Hindlimb muscle (tissue), 1 donor: ENCODE measurements at places on chromosomes 1 and 21. TPM values are rescaled to one million over a fixed set of nuclear protein-coding genes. Genes with fewer than 3 reads are reported as not detected.

Gene PTGER3
- polyA plus RNA-seq, result 1.2 TPM

Gene SDC3
- 36.0 TPM for polyA plus RNA-seq

Gene DISP1
- polyA plus RNA-seq, result 9.7 TPM

Gene PCSK9
- polyA plus RNA-seq, result 9.1 TPM

Gene KPRP
- polyA plus RNA-seq, result not detected

Gene KANK4
- polyA plus RNA-seq, result 9.1 TPM

Gene ARHGAP30
- polyA plus RNA-seq, result 4.7 TPM

DNA sequence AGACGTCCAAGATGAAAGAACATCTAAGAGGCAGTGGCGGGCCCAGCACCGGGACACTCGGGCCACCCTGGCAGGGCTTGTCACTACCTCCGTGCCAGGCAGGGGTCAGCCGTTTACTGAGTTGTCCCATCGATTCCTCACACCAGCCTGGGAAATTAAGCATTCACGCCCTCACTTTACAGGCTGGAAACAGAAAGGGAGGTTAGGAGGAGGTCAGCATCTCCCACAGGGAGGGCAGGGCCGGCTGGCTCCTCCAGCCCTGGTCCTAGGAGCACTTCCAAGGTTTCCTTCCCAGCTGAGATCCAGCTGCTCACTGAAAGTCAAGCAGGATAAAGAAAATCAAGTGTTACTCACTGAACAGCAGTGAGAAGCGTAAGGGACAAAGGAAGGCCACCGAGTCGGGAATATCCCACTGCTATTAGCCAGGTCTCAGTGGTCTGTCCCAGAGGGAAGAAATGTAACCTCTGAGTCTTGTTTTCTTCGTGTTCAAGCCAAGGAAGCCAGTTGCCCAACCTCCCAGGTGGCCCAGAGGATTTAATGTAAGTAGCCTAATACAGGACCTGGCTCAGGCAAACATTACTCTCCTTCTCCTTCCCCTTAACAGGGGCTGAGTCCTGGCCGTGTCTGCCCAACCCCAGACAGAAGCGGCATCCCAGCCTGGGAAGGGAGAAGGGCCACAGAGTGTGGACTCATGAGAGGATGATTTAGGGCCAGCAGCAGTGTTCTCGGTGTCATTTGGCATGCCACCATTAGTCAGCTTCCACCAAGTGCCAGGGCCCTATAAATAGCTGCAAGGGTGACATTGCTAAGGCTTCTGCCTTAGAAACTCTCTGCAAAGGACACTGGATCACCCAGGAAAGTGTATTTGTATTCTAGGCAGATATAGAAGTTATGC, 203.1 kb upstream of the GALNT2 start:
- no peak for DNase-seq

GRCh38 chr1:91774520-91775203, 111.3 kb downstream of the TGFBR3 start:
- DNase-seq, result no peak

- no peak for DNase-seq
These were observed 3.7 kb downstream of the DMRTB1 start for GRCh38 chr1:53462769-53463501.

DNA sequence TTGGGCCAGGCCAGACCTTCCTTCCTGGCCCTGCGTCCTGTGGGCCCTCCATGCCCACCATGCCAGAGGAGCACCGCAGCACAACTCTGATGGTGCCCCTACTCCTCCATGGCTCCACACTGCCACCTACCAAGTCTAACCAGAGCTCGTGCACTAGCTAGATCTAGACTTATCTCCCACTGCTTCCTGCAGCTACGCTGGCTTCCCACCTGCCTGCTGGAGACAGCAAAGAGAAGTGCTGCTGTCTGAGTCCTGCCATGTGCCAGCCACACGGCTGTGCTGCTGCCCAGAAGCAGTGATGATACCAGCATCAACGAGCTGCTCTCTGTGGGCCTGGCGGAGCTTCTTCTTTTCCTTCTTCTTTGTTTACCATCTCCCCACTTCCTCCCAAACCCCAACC, 4.5 kb downstream of the GUCA2B start:
- DNase-seq, result no peak

DNA sequence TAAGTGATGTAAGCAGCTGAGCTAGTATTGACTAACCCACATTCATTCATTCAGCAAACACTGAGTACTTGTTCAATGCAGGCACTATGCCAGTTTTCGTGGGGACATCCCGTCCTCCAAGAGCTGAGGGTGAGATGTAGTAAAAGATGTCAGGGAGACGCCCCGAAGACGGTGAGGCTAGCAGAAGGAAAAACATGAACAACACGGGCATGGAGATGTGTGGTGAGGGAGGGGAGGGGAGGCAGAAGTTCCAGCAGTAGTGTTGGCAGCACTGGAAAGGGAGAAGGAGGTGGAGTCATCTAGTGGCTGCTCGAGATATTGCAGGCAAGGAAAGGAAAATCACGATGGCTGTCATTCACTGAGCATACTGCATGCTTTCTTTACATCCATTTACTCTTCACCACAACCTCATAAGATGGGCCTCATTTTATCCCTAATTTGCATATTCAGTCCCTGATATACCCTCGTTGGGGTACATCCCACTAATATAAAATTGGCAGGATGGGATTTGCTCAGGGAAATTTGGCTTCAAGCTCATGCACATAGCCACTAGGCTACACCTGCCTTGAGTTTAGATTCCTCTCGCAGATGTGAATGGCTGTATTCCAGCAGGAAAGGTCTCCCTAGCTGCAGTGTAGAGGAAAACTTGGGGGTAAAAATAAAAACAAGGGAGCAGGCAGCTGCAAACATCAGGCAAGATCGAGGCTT, 14.5 kb downstream of the PDZK1IP1 start:
- DNase-seq, result peak; percentile 37

- no peak for DNase-seq
These were observed 6.4 kb downstream of the GFI1 start for GRCh38 chr1:92480200-92480812.

GRCh38 chr1:241447031-241447644, 72.4 kb downstream of the FH start:
- no peak for DNase-seq

- no peak for DNase-seq
These were observed 10.7 kb downstream of the PCAT6 start for GRCh38 chr1:202821467-202821866.

DNA sequence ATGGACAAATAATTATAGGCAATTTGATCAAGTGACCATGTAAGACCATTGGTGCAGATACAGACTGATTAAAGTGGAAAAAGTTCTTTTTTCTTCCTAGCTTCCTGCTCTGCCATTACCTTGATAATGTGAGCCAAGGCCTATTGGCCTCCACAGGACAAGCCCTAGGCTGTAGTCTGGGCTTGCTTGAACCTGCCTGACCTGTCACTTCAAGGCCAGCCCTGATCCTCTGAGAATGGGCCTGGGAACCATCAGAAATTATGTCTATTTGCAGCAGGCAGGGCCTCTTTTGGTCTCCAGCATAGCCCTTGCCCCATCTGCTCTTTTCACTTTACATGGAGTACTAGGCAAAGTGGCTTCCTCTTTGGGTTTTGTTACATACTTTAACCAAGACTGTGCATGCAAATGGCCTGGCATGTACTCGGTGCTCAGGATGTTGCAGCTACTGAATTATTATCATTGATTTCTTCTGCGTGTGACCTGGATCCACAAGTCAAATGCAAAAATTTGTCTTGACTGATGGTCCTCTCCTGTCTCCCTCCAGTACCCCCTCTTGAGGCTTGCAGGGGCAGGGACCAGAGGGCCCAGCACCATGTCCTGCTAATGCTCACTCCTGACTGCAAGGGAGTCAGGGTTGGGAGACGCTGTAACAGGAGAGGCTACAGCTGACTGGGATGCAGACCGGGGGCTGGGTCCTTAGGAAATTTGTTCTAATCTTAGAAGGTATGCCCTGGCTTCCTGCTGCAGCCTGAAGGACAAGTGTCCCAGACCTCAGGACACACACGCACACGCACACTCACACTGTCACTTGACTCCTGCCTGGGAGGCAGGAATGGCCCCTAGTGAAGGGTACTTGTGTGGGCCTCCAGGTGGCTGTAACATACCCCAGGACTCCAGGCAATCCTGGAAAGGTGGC, 39.4 kb downstream of the RCSD1 start:
- DNase-seq, result no peak

- DNase-seq, result no peak
These were observed 109.2 kb downstream of the CASZ1 start for GRCh38 chr1:10687251-10687651.

DNA sequence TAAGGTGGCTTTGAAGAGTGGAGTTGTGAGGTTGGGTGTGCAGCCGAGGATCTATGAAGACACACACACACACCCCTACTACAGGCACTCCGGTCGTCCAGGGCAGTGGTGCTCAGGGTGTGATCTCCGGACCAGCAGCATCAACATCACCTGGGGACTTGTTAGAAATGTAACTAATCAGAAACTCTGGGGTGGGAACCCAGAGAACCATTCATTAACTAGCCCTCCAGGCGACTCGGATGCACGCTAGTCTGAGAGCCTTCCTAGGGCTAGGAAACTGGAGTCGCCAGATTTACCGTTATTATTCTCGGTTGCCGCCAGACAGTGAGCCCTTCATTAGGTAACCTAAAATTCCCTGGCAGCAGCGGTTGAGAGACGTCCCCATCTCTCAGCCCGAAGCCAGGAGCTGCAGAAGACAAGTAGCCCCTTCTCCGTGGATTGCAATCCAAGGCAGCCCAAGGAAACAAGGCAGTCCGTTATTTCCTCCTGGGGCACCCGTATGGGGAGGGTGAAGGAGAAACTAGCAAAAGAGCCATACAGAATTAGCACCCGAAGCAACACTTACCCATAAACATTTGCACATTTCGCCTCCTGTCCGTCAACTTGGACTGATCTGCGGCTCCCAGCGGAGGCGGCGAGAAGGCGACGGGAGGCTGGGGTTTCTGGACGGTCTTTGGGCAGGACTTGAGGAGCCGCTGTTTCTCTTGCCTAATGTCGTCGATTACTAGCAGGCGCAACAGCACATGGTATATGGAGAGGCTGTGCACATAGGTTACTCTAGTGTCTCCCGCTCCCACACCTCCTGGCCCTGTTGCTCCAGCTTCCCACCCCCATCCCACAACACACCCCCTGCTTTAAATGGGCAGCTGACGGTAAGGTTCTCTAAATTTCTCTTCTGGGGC, 2.9 kb upstream of the CCN1 start:
- peak; percentile 73 for DNase-seq

DNA sequence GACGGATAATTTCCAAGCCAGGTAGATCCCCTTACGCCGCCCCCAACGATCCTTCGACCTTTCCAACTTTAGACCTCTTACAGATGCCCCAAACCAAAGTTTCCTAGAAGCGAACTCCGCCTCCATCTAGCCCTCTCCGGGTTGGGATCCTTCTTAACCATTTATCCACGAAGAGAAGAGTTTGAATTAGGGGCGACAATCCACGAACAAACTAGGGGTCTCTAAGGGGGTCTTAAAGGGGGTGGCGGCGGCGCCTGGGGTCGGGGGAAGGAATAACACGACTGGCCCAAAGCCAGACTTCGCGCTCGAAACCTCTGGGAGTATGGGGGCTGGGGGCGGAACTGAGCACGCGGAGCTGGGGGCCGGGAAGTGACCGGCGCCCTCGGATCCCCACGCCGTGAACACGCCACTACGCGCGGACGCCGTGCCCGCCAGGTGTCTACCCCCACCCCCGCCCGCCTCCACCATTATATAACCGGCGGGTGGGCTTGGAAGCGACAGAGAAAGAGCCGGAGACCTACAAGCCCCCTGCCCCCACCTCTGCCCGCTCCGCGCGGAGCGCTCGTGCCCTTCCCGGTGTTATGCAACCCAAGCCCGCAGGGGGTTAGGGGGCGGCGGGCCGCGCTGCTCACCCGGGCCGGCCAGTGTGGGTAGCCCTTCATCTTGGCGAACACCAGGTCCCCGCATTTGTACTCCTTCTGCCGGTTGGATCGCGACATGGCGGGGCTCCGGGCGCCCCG, 594 bp downstream of the HDGF start:
- peak; percentile 52 for DNase-seq

- DNase-seq, result no peak
These were observed 1.2 kb downstream of the NIPAL3 start for GRCh38 chr1:24416666-24417391.

DNA sequence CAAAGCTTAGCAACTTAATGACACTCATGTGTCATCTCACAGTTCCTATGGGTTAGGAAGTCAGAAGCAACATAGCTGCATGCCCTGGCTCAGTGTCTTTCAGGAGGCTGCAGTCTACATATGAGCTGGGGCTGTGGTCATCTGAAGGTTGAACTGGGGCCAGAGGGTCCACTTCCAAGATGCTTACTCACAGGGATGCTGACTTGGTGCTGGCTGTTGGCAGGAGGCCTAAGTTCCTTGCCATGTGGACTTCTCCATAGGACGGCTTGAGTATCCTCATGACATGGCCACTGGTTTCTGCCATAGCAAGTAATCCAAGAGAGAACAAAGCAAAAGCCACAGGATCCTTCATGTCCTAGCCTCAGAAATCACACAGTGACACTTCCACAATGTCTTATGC, 12.1 kb upstream of the FAM43B start:
- DNase-seq, result no peak

DNA sequence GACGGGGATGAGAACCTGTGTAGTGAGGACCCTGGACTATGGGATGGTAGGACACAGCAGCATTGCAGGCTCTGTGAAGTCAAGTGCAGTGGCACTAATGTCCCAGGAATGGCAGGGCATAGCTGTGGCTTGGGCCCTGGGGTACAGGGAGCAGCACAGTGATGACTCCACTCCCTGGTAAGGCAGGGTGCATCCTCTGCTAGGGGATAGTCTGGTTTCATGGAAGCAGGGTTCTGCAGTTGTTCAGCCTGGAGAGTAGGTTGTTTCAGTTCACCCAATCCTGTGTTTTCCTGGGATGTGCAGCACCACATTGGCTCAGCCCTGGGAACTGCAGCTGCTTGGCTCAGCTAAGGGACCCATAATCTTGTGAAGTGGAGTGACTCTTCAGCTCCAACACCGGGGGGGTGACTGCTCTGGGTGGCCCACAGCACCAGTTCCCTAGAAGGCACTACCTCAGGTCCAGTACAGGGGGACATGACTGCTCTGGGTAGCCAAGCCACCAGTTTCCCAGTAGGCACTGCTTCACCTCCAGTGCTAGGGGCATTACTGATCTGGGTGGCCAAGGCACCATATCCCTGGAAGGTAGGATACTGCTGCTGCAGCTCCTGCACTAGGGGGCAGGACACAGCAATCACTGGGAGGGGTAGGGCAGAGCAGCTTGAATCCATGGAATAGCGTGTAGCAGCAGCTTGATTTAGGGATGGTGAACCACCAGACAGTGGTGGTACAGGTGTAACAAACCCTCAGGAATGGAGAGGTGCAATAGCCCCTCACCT, 15.3 kb upstream of the C1orf185 start:
- no peak for DNase-seq

DNA sequence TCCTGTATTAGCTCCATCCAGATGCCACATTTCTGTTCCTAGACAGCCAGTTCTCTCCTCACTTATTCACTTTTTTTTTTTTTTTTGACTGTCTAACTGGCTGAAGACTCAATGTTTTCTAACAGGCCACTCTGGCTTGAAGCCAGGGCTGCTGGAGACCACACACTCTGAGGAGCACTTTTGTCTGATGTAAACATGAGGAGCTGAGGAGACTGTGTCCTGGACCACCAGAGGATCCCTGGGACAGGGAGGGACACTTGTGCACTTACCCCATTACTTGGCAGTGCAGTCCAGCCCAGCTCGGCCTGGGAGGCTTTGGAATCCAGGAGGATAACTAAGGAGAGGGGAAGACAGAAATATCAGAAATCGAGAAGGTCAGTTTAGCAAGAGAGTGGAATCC, 2.4 kb downstream of the EPHA10 start:
- no peak for DNase-seq

- no peak for DNase-seq
These were observed 2.7 kb upstream of the COL16A1 start for GRCh38 chr1:31706384-31707058.
